ENCODE measurements at places on chromosomes 16 and 17.

GRCh38 chr17:82092094-82092586 lies 5.9 kb downstream of the FASN start:
- DNase-seq = no peak

GRCh38 chr17:57649731-57650484 lies 95.2 kb downstream of the CCDC182 start:
- DNase-seq = no peak

GRCh38 chr17:72640415-72641165 lies 451.9 kb downstream of the SLC39A11 start:
- DNase-seq = no peak

GRCh38 chr16:14132696-14133048 lies 61.6 kb downstream of the MRTFB start:
- DNase-seq = no peak

GRCh38 chr17:78609191-78609641 lies 32.0 kb upstream of the DNAH17 start:
- DNase-seq = no peak

GRCh38 chr17:69809331-69809730 lies 265.7 kb upstream of the KCNJ16 start:
- DNase-seq = no peak

DNA sequence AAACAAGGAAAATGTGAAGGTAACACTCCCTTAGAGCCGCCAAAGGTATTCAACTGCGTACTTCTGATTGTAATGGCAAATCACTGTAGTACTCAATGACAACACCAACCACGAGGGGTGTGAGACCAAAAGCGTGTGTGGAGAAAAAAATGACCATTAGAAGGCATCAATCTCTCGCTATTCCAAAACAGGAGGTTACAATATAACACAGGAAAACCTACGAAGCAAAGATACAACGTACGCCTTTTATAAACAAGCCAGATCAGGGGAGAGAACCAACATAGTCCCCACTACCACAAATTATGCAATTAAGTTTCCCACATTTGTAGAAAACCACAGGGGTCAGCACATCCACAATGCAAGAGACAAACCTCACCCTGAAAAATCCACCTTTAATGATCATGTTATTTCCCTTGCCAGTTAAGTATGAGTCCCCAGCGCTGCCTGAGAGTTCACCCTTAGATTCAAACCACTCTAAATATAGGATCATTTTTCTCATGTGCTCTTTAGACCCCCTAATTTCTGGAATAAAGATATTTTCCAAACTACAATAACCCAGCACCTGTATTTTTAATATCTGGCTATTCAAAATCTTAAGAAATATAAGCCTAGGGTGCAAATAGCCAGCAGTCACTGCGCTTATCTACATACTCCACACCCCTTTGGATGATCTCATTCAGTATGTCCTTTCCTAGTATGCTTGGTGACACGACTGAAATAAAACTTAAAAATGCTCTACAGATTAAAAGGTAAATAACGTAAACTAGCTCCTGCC lies 12.4 kb downstream of the TEX14 start:
- DNase-seq = no peak

DNA sequence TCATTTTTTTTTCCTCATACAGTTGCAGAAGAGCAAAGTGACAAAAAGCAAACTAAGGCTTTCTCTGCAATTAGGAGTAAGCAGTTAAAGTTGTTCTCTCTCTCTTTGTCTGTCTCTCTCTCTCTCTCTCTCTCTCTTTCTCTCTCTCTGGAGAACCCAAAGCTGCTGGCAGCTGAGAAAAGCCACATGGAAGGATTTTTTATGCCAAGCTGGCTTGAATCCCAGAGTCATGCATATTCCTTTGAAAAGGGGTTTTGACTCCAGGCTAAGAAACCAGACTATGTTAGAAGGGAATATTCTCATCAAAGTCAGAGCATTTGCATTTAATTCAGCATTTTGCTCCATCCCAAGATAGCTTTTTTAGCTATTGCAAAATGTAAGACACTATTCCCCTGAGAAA lies 1114.2 kb upstream of the GOT2 start:
- DNase-seq = peak; percentile 9

- no peak for DNase-seq
These were observed 32.6 kb downstream of the ZNF469 start for GRCh38 chr16:88415381-88415705.

GRCh38 chr17:65055708-65056638 lies 567 bp downstream of the GNA13 start:
- peak; percentile 83 for DNase-seq

- DNase-seq = peak; percentile 89
These were observed 4.0 kb upstream of the BRD7 start for GRCh38 chr16:50372611-50373344.

DNA sequence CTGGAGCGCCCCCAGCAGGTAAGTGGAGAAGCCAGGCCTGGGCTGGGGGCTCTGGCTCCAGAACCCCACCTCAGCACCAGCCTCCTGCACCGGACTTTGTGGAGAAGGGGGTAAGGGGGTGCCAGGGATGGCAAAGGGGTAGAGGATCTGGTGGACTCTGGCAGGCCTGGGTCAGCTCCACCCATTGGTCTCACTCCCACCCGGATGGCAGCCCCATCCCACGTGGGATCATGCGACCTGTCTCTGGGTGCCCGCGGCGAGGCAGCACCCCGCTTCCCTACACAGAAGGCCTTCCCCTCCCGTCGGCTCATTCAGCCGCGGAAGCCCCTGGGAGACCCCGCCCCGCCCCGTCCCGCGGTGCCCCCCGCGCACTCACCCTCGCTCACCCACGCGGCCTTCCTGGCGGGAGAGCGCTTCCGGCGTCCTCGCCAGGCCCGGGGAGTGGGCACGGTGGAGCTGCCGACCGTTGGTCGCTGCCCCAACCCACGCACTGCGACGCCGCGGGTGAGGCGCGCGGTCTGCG lies 498 bp upstream of the PLEKHG4 start:
- peak; percentile 35 for DNase-seq

- DNase-seq = no peak
These were observed 7.8 kb upstream of the EFTUD2 start for GRCh38 chr17:44906763-44907728.

DNA sequence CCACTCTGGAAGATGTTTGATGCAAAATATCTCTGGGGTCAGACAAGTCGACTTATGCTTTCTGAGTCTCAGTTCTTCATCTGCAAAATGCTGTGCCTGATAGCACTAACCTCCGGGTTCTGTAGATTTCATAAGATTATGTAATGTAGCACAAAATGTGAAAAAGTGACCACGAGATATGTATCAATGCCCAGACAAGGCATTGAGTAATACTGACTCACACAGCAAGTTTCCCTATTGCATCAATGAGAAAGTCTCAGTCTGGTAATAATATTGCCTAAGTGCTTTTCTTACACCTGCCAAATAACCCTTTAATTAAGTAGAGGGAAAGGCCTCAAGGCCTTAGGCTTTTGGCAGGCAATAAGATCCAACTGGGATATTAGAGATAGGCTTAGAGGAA lies 41.4 kb upstream of the MMP2 start:
- no peak for DNase-seq

GRCh38 chr16:31132303-31132979 lies 3.1 kb downstream of the PRSS8 start:
- DNase-seq = no peak

DNA sequence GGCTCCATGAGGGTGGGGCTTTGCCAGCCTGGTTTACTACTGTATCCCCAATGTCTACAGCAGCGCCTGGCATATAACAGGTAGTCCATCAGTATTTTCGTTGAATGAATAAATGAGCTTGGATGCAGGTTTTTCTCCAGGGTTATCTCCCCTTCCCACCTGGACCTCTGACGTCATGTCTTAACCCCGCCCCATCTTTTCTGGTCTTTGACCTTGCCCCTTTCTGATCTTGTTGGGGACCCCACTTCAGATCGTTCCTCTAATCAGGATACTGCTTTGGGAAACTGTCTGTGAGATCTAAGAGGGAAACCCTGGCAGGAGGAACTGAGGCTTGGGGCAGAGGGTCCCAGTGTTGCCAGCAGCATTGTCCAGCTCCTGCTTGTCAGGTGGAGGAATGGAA lies 68.8 kb upstream of the GCSH start:
- no peak for DNase-seq

GRCh38 chr16:87559945-87560344 lies 42.4 kb upstream of the JPH3 start:
- no peak for DNase-seq

DNA sequence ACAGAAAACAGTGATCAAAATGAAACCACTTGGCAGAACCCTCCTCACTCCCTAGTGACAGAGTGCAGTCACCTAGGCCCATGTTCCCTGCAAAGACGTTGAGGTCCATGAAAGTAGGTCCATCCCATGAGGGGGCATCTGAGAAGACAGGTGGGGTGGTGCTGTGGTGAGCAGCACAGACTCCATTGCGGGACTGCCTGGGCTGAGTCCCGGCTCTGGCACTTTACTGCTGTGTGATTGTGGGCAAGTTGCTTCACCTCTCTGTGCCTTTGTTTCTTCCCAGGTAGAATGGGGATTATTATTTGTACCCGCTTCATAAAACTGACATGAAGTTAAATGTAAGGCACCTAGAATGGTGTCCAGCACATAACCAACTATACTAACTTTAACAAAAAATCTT lies 23.5 kb upstream of the RHOT1 start:
- DNase-seq = no peak

DNA sequence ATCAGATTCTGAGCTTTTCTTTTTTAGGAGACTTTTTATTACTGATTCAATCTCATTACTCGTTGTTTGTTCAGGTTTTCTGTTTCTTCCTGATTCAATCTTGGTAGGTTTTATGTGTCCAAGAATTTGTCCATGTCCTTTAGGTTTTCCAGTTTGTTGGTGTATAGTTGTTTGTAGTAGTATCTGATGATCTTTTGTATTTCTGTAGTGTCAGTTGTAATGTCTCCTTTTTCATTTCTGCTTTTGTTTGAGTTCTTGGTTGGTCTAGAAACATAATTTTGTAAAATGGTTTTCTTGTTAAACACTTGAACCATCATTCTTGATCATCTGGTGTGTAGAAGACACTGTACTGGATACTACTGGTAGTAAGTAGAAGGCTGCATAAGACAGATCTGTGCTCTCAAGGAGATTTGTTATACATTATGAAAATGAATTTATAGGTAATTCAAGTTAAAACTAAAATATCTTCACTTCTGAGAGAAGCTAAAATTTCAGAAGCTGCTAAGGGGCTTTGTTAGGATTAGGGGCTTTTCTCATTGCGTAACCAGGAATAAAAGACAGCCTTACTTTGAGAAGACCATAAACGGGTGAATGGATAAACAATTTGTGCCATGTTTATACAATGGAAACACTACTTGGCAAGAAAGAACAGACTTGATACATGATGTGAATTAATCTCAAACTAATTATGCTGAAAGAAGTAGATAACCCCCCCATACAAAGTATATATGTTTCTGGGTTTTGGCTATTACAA lies 44.0 kb downstream of the NSRP1 start:
- DNase-seq = no peak

Measured in retina (tissue), 1 donor.